ENCODE measurements at places on chromosomes 1 and 21. TPM values are rescaled to one million over a fixed set of nuclear protein-coding genes. Genes with fewer than 3 reads are reported as not detected.

DNA sequence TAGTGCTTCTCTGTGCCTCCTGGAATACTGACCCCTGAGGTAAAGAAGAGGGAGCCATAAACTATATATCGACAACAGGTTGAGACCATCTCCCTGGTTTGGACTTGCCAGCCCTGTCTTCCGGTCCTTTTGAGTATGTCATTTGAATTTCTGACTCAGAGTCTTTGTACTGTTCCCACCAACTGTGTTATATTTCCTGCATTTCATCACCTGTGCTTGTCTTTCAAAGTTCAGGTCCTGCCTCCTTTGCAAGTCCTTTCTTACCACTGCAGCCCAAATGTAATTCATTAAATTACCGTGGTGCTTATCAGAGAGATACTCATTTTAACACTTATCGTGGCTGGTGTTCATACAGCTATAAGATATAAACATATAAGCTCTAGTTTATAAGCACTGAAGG, 10.7 kb downstream of the AK5 start:
- H3K36me3 ChIP-seq = peaks cover 12% of the 10 kb centered on the region
- DNase-seq = no peak
- no peak overlapping the region for H3K27ac ChIP-seq
- peaks cover 5% of the 10 kb centered on the region for H3K4me1 ChIP-seq

DNA sequence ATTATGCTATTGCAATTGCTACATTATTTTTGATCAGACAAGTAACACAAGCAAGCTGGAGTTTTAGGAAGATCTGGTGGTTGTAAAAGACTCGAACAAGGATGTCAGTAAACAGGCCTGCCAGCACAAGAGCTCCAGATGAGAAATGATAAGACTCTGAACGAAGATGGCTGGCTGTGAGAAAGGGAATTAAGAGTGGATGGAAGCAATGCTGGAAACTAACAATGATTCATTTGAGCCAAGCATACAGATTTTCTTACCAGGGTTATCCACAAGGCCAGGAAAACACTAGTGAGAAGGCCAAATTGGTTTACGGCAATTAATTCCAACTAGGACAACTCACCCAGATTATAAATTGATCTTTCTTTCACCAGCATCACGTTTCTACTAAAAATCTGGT, 54.2 kb downstream of the NRIP1 start:
- H3K4me1 ChIP-seq = peaks cover 41% of the 10 kb centered on the region
- no peak for DNase-seq
- H3K27me3 ChIP-seq = no peaks in the 10 kb centered on the region

- peak; percentile 97 for DNase-seq
- H3K27me3 ChIP-seq = no peaks in the 10 kb centered on the region
- no peaks in the 10 kb centered on the region for H3K36me3 ChIP-seq
- H3K27ac ChIP-seq = peak overlapping the region; percentile 93
- peak overlapping the region; percentile 91 for H3K4me3 ChIP-seq
Measured at GRCh38 chr1:178093494-178093950, 382 bp upstream of the RASAL2 start.

DNA sequence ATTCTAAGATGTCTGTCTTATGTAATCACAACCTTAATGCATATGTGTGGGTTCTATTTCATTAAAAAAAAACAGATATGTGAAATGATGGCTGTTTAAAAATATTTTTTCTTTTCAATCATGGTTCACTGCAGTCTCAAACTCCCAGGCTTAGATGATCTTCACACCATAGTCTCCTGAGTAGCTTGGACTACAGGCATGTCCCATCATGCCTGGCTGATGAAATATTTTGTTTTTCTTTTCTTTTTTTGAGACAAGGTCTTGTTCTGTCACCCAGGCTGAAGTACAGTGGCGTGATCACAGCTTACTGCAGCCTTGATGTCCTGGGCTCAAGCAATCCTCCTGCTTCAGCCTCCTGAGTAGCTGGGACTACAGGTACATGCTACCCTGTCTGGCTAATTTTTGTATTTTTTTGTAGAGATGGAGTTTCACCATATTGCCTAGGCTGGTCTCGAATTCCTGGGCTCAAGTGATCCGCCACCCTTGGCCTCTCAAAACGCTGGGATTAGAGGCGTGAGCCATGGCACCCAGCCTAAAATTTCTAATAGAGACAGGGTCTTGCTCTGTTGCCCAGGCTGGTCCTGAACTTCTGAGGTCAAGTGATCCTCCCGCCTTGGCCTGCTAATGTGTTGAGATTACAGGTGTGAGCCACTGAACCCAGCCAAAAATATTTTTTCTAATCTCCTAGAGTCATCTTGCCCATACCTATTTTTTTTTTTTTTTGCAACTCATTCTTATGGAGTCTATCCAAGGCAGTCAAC, 67.6 kb downstream of the GIPC2 start:
- no peak overlapping the region for H3K4me3 ChIP-seq
- H3K27ac ChIP-seq = peak overlapping the region; percentile 54
- H3K27me3 ChIP-seq = no peaks in the 10 kb centered on the region
- DNase-seq = no peak
- H3K36me3 ChIP-seq = no peaks in the 10 kb centered on the region

DNA sequence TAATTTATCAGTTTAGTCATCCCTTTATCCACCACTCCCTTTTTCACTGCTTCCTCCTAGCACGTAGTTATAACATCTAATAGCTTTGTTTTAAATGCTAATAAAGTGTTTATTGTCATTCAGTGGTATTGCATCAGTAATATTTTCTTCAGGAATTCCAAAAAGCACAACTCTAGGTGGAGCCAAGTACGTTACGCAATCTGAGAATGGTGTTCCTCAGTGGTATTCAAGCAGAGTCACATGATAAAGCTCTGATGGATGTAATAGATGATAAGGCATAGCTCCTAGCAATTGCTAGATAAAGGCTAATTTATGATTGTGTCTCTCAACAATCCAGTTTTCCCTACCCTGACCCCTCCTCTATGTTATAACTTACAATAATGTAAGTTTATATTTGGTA, 494.6 kb upstream of the ADGRL4 start:
- H3K4me3 ChIP-seq = no peak overlapping the region
- H3K27me3 ChIP-seq = no peaks in the 10 kb centered on the region
- DNase-seq = no peak

GRCh38 chr21:34974162-34974981, 74.7 kb downstream of the RUNX1 start:
- no peak overlapping the region for H3K27ac ChIP-seq
- no peaks in the 10 kb centered on the region for H3K36me3 ChIP-seq
- peaks cover 9% of the 10 kb centered on the region for H3K4me1 ChIP-seq
- DNase-seq = no peak
- H3K27me3 ChIP-seq = no peaks in the 10 kb centered on the region

DNA sequence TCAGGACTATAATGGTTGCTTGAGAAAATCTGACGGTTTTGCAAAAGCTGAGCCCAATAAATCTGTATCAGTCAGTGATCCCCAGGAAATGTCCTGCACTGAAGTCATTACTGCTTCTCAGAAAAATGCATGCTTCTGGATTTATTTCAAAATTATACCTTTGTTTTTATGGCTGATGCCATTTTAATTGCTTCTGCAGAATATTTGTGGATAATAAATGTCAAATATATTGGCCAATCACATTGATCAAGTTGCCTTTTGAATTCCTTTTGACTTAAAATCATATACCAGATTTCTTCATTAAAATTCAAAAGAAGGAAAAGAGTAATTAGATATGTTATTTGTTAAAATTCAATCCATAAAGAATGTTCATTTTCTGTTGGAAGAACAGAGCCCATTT, 842.9 kb upstream of the ADGRL4 start:
- no peaks in the 10 kb centered on the region for H3K4me1 ChIP-seq
- no peak overlapping the region for H3K27ac ChIP-seq
- H3K36me3 ChIP-seq = no peaks in the 10 kb centered on the region
- no peak overlapping the region for H3K4me3 ChIP-seq

DNA sequence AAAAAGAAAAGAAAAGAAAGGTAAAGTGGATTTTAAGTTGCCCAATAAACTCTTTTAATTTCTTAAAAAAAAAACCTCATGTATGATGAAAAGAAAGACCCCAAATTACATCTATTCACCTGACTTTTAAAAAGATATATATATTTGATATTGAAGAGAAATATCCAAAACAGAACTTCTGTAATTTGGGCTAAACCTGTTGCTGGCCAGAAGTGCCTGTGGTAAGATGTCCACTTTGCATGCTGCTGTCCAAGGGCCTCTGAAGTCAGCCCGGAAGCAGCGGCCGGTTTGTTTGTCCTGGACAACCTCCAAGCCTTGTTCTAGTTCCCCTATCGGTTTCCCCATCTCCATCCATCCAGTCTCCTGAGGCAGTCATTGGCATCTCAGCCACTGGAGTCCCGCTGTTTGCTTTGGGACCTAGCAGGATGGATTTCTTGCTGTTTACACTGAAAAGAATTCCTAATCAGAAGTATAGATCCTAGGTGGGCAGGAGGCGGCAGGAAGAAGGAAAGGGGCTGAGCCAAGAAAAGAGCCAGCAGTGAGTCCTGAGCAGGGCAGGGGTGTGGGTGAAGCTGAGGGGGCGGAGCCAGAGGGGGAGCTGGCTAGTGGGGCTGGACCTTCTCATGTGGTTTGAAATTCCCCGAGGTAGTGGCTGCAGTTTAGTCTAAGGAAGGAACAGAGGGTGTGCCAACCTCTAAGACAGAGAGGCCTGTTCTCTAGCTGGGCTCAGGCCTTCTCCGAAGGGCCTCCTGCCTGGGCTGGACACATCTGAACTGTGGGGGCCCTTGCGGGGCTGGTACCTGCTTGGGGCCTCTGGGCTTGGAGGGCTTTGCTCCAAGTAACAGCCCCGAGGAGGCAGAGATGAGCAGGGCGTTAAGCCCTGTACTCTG, 3.3 kb downstream of the NCMAP start:
- H3K4me3 ChIP-seq = peak overlapping the region; percentile 27
- H3K4me1 ChIP-seq = peaks cover 26% of the 10 kb centered on the region
- H3K27ac ChIP-seq = no peak overlapping the region
- no peak for DNase-seq
- H3K36me3 ChIP-seq = no peaks in the 10 kb centered on the region

DNA sequence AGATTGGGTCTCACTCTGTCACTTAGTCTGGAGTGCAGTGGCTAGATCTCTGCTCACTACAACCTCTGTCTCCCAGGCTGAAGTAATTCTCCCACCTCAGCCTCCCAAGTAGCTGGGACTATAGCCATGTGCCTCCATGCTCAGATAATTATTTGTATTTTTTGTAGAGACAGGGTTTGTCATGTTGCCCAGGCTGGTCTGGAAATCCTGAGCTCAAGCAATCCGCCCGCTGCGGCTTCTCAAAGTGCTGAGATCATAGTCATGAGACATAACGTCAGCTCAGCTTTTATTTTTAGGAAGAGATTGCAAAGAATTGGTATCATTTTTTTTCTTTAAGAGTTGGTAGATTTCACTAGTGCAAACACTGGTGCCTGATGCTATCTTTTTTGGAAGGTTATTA, 244.9 kb downstream of the DSCAM start:
- H3K4me1 ChIP-seq = no peaks in the 10 kb centered on the region
- no peaks in the 10 kb centered on the region for H3K36me3 ChIP-seq
- H3K27ac ChIP-seq = no peak overlapping the region
- no peak overlapping the region for H3K4me3 ChIP-seq
- no peaks in the 10 kb centered on the region for H3K27me3 ChIP-seq

DNA sequence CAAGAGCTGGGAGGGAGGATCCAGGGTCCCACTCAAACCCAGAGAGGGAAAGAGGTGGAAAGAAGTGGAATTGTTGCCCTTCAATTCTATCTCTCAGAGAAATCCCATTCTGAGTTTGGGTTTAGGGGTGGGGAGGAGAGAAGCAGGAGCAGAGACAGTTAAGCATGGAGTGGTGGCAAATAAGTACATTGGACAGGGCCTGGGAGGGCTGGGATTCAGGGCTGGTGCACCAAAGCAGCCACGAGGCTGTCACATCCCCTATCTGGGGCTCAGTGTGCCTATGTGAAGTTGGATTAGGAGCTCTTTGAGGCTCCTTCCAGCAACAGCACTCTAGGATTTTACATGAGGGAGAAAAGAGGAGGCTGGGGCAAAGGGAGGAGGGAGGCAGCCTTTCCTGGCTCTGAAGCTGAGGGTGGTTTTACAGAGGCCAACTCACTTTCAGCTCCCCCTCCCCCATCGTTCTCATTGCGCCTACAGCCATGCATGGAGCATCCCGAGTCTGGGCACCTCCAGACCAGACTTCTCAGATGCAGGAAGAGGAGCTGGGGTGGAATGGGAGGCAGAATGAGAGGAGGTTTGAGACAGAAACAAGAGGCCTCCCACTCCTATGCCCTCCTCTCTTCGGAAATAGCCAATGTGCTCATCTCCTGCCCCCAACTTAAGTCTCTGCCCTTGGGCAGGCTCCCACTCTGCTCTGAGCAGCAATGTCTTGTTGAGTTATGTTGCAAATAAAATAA, 3.0 kb upstream of the SYT6 start:
- peaks cover 19% of the 10 kb centered on the region for H3K4me1 ChIP-seq
- no peak overlapping the region for H3K4me3 ChIP-seq
- H3K36me3 ChIP-seq = peaks cover 2% of the 10 kb centered on the region
- no peak overlapping the region for H3K27ac ChIP-seq
- no peak for DNase-seq
- peaks cover 82% of the 10 kb centered on the region for H3K27me3 ChIP-seq

GRCh38 chr1:230123280-230124185, 56.5 kb downstream of the GALNT2 start:
- H3K4me1 ChIP-seq = peaks cover 77% of the 10 kb centered on the region
- peak overlapping the region; percentile 91 for H3K27ac ChIP-seq
- DNase-seq = no peak
- peaks cover 7% of the 10 kb centered on the region for H3K36me3 ChIP-seq

GRCh38 chr1:8494681-8495080, 176.8 kb downstream of the SLC45A1 start:
- H3K4me3 ChIP-seq = no peak overlapping the region
- no peak for DNase-seq
- peaks cover 9% of the 10 kb centered on the region for H3K4me1 ChIP-seq
- H3K27me3 ChIP-seq = no peaks in the 10 kb centered on the region
- H3K27ac ChIP-seq = no peak overlapping the region
- H3K36me3 ChIP-seq = peaks cover 34% of the 10 kb centered on the region

DNA sequence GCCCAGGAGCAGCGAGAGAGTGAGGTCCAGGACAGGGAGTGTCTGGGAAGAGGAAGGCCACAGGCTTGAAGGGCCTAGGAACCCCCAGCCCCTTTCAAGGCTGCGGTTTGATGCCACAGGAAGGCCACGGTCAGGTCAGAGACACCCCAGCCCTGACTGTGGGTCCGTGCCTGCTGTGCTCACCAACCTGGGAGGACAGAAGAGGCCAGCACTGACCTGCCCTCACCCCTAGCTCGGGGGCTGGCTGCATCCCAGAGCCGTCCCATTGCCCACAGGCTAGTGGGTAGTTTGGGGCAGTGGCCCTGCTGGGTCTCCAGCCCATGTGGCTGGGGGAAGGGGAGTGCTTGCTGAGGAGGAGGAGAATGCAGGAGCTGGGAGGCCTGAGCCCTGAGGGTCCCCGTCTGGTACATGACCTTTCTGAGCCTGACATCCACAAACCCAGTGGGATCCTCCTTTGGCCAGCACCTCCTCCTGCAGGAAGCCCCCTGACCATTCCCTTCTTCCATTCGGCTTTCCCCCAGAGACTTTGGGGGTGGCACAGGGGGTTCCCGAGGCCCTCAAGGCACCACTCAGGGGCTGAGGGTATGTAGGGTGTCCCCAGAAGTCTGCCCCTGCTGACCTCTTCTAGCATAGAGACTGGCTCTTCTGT, 54.3 kb downstream of the WNT9A start:
- no peak overlapping the region for H3K4me3 ChIP-seq
- H3K27me3 ChIP-seq = no peaks in the 10 kb centered on the region
- peak; percentile 66 for DNase-seq

- H3K27ac ChIP-seq = no peak overlapping the region
- no peaks in the 10 kb centered on the region for H3K36me3 ChIP-seq
- DNase-seq = peak; percentile 75
Measured at GRCh38 chr1:30605441-30605920, 117.9 kb downstream of the MATN1 start.

The PLEKHO1 gene
- 52.2 TPM for total RNA-seq

The WDR64 gene
- total RNA-seq = not detected

The FOXD3 gene
- not detected for total RNA-seq

The CD247 gene
- not detected for total RNA-seq

The S100A3 gene
- total RNA-seq = 5.7 TPM

The OR2T35 gene
- total RNA-seq = not detected

The CD5L gene
- not detected for total RNA-seq

The C1QB gene
- total RNA-seq = not detected

Measured in osteocyte (in vitro differentiated cells).